Naive thymus-derived CD4-positive, alpha-beta T cell (primary cell): ENCODE measurements at places on chromosomes 4 and X. TPM values are rescaled to one million over a fixed set of nuclear protein-coding genes. Genes with fewer than 3 reads are reported as not detected.

DNA sequence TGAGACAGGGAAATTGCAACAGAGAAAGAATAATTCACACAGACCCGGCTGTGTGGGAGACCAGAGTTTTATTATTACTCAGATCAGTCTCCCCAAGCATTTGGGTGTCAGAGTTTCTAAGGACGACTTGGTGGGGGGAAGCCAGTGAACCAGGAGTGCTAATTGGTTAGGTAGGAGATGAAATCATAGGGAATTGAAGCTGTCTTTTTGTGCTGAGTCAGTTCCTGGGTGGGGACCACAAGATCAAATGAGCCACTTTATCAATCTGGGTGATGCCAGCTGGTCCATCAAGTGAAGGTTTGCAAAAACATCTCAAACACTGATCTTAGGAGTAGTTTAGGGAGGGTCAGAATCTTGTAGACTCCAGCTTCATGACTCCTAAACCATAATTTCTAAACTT, 560.7 kb downstream of the ADGRL3 start:
- no peak for DNase-seq

GRCh38 chr4:152522754-152523153, 13.1 kb downstream of the FBXW7 start:
- DNase-seq = no peak

DAPP1 gene
- 28.9 TPM for total RNA-seq

DNA sequence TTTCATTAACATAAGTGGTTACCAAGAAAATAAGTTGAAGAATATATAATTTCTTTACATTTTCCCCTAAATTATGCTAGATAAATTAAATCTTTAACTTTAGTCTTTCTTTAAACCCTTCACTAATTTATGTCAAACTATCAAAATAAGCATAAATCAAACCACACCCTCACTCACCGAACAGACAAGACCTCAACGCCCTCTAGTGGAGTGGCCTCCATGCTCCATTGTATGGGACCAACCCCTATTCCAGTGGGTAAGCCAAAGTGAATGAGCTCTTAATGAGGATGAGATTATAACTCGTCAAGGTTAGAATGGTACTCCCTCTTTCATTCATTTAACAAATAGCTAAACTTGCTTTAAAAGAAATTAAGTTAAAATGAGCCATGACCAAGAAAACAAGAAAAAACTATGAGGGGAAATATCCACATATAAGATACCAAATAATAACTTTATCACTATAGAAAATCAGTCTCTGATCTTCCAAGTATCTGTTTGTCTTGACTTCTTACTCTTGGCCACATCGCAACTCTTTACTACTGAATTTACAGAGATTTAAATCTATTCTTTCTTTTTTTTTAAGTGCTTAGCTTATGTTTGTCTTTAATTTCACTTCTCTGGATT, 15.6 kb upstream of the BBS12 start:
- DNase-seq = peak; percentile 43

DNA sequence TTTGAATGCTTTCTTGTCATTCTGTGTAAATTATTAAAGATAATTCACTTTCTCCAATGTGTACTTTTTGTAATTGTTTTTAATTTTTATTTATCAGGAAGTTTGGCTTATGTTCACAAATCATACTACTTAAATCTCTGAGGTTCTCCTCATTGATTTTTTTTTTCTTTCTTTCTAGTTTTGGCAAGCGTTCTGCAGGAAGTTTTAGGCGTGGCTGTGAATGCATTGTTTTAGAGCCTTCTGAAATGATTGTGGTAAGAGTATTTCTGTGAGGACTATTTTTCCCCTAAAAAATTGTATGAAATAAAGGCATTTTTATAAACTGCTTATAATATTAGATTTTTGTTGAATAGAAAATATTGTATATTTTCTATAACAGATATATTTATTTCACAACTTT, 135.8 kb downstream of the RAPGEF2 start:
- no peak for DNase-seq

GRCh38 chr4:61531188-61531587, 331.1 kb downstream of the ADGRL3 start:
- no peak for DNase-seq

- DNase-seq = no peak
These were observed 871 bp upstream of the HPGD start for GRCh38 chr4:174523025-174523693.

- DNase-seq = no peak
These were observed 25.2 kb downstream of the ARX start for GRCh38 chrX:24990535-24990934.
